Renal cortical epithelial cell (primary cell): ENCODE measurements at places on chromosomes 6 and 20.

- DNase-seq = peak; percentile 72
Measured at GRCh38 chr6:30828027-30828962, 56.0 kb upstream of the DDR1 start.

DNA sequence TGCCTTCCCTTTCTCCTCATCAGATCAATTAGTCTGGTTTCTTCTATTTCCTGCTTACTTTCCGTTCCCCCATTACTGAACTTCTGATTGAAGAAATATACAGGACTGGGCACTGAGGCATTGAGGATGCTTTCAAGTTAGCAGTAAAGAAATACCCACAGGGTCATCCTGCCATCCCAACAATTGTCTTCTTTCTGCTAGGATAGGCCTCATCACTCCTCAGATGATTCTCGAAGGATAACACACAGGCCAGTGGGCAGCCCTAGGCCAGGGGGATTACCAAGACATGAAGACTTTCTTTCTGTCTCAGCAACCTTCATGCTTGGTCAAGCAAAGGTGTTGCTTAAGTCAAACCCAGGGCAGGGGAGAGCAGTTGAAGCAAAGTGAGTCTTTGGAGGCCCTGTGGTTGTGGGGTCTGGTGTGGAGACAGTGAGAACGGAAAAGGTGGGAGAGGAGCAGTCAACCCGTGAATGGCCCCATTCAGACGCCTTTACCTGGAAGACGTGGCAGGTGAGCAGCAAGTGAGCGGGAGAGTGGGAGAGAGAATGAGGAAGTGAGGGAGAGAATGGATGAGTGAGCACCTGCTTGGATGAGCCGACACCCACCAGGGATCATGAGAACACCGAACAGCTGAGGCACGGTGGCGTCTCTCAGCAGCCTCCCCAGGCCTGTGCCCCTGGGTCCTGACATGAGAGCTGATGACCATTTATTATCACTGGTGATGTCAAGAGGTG is 462.9 kb downstream of the PREX1 start:
- DNase-seq = no peak

GRCh38 chr6:126620719-126621118 is 280.8 kb downstream of the CENPW start:
- DNase-seq = no peak

DNA sequence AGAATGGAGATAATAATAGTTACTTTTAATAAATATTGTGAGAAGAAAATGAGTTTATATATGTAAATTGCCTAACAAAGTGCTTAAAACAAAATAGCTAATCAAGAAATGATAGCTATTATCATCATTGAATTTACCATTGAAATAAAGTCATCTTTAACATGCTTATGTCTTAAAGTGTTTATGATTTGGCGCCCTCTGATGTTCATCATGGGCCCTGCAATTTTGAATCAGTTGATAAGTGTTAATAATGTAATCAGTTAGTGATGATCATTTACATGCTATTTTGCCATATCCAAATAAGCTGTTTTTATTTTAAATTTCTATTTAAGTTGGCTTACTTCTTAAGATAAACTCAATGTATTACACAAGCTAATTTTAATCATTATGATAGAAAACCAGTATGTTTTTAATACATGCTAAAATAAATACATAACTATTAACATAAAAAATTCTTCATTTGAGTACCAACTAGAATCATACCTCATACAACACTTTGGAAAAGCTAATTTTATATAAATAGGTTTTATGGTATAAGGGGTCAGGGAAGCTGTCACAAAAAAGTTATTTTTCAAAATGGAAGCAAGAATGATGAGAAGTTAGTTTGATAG is 39.2 kb upstream of the TPD52L1 start:
- DNase-seq = peak; percentile 63

- no peak for DNase-seq
Measured at GRCh38 chr20:48467622-48468021, 360.2 kb downstream of the PREX1 start.

- DNase-seq = no peak
Measured at GRCh38 chr6:168967281-168967925, 286.2 kb downstream of the THBS2 start.

DNA sequence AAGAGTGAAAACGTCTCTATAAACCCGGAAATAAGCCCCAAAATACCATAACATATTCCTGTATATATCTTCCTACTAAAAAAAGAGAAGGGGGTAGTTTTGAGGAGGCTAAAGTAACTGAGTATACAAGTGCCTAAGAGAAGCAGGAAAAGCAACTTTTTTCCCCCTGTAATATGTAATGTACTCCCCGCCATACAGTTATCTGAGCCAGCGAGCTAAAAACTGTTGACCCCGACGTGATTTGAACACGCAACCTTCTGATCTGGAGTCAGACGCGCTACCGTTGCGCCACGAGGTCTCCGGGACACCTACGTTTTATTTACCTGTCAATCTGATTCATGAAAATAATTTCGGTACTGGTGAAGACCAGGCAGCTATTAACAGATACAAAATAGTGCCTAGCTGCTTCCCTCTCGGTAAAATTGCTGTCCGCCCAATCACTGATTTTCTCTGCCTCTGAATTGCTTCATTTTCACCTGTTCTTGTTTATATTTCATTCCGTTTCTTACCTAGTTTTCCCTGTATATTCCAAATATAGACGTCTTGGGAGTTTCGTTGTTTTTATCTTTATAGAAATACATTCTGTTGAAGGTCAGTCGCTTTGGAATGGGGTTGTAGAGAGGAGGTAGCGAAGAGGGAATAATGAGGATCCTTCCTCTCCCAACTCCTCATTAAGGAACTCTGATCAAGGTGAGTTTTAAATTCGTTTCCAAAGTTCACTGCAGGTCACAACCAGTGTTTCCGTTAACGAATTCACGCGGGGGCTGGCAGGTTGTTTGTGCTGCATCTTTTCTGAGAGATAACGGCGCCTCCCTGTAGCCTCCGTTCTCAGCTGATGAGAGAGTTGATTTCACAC is 33.6 kb upstream of the BTN3A2 start:
- no peak for DNase-seq

GRCh38 chr6:69072796-69073195 is 437.7 kb downstream of the ADGRB3 start:
- DNase-seq = no peak

DNA sequence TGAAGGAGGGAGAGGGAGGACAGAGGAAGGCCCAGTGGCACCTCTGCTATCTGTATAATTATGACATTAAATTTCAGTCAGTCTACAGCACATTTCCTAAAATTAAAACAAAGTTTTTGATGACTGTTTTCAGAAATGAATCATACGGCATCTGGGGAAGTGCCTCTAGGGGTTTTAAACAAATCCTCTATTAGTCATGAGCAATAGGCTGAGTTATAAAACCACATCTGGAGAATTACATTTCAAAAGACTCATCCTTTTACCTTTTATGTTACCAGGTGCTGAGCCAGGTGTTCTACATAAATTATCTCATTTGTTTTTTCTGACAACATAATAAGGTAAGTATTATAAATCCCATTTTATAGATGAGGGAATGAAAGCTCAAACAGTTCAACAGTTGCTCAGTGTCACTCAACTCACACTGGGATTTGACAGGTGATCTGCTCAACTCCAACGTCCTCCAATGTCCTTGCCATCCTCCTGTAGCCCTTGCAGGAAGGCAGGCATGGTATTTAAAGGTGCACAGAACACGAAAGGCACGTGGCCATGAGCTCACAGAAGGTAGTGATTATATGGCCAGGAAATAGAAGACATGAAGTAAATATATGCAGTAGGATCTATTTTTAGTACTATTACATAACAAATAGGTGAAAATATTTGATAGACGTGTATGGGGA is 184.2 kb upstream of the MAN1A1 start:
- DNase-seq = peak; percentile 26

GRCh38 chr6:84514089-84514971 is 250.1 kb downstream of the TBX18 start:
- DNase-seq = no peak

DNA sequence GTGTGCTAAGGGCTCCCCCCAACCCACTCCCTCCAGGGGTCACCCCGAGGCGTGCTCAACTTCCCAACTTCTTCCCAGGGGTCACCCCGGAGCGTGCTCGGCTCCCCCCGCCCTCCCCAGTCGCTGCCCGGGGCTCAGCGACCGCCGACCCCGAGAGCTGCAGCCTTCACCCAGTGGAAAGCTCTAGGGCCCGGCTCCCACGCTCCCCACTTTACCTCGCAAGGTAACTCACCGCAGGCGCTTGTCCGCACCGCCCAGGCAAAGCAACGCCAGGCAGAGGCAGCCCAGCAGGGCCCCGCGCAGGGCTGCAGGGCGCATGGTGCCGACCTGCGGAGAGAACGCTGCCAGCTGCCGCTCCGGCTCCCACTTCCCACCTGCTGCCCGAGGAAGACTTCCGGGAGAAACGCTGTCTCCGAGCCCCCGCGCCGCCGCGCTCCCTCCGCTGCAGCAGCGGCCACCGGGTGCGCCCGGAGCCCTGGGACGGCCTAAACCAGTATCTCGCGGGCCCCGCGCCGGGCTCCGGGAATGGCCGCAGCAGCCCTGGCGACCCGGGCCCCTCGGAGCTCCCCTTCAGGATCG is 396 bp downstream of the RNASET2 start:
- no peak for DNase-seq

DNA sequence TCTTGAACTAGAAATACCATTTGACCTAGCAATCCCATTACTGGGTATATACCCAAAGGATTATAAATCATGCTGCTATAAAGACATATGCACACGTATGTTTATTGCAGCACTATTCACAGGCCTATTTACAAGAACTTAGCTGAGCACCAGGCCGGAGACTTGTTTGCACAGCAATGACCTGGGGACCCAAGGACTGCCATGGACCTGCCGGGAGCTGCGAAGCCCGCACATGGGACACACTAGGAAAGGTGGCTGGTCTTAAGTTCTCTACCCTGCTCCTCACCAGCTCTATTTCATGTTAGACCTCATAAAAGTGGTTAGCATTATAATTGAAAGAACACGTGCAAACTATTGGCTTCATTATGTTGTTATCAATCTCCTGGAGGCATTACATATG is 70.4 kb upstream of the CST7 start:
- no peak for DNase-seq

- DNase-seq = no peak
Measured at GRCh38 chr20:36175016-36175415, 20.5 kb downstream of the EPB41L1 start.

- peak; percentile 42 for DNase-seq
Measured at GRCh38 chr6:167984876-167985604, 12.4 kb upstream of the KIF25 start.

DNA sequence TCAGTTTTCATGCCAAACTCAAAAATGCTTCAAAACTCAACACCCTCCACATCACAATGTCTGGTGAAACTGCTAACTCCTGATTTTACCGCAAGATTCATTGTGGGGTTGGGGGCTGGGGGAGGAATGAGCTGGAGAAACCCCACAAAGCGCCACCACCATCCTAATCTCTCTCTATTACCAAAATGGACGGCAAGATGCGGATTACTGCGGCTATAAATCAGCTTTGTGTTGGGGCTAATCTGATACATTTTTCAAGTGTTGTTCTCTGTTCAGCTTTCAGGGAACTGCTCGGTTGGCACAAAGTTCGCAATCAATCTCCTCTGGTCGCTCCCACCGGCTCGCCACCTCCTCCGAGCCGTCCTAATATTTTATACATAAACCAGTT is 83.7 kb downstream of the TMEM242 start:
- no peak for DNase-seq

GRCh38 chr20:58524814-58525213 is 9.6 kb upstream of the APCDD1L start:
- peak; percentile 68 for DNase-seq

DNA sequence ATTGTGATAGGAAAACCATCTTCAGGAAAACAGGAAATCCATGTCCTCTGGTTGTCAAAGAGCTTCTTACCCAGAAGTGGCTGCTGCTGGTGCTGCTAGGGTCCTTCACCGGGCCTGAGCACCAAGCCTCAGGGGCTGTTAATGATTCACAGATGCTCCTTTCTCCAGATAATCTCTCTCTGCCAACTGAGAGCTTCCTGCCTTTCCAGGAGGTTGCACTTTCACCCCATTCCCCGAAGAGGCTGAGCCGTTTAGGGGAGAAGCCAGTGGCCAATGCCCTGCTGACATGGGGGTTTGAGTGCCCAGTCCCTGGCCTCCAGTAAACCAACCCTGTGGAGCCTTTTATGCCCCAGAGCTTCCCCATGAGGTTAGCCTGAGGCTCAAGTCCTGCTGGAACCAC is 122.4 kb downstream of the CBLN4 start:
- DNase-seq = peak; percentile 1
